Central memory CD8-positive, alpha-beta T cell (primary cell): ENCODE measurements at places on chromosomes 16 and 17.

- H3K27me3 ChIP-seq: no peaks in the 10 kb centered on the region
- no peak overlapping the region for H3K27ac ChIP-seq
- peaks cover 8% of the 10 kb centered on the region for H3K36me3 ChIP-seq
- peaks cover 33% of the 10 kb centered on the region for H3K4me1 ChIP-seq
- no peak for DNase-seq
These were observed 14.3 kb downstream of the PIEZO1 start for GRCh38 chr16:88770461-88771293.

DNA sequence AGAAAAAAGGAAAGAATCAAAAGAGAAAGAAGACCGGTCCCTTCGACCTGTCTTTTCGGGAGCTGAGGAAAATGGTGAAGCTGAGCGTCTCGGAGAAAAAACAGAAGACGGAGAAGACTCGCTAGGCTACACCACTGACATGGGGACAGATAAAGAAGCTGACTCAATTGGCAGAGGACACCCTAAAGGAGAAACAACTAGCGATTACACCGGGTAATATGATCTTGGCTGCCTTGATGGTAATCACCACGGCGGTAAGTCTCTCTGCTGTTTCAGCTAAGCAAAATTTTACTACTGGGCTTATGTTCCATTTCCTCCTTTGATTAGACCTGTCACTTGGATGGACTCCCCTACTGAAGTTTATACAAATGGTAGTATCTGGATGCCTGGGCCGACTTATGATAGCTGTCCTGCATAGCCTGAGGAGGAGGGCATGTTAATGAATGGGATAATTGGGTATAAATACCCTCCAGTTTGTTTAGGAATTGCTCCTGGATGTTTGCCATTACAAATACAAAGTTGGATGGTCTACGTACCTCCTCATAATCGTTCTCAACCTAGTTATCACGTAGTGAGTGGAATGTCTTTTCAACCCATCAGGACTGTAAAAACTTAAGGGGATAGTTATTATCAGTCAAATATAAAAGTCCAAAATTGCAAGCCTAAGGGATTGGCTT, 24.1 kb downstream of the ALOX15B start:
- H3K4me1 ChIP-seq: peaks cover 6% of the 10 kb centered on the region
- peaks cover 53% of the 10 kb centered on the region for H3K27me3 ChIP-seq
- peaks cover 1% of the 10 kb centered on the region for H3K36me3 ChIP-seq
- no peak overlapping the region for H3K27ac ChIP-seq

GRCh38 chr17:7260651-7261378, 1.5 kb downstream of the CLDN7 start:
- H3K27me3 ChIP-seq: peaks cover 22% of the 10 kb centered on the region
- H3K27ac ChIP-seq: no peak overlapping the region
- no peak for DNase-seq
- peaks cover 21% of the 10 kb centered on the region for H3K36me3 ChIP-seq
- peaks cover 18% of the 10 kb centered on the region for H3K4me1 ChIP-seq

GRCh38 chr16:69595127-69596036, 29.6 kb downstream of the NFAT5 start:
- peaks cover 28% of the 10 kb centered on the region for H3K4me1 ChIP-seq
- H3K4me3 ChIP-seq: no peak overlapping the region
- no peak overlapping the region for H3K27ac ChIP-seq
- peaks cover 3% of the 10 kb centered on the region for H3K36me3 ChIP-seq

- H3K36me3 ChIP-seq: no peaks in the 10 kb centered on the region
- H3K27me3 ChIP-seq: peaks cover 22% of the 10 kb centered on the region
- DNase-seq: no peak
- H3K27ac ChIP-seq: no peak overlapping the region
These were observed 35.0 kb upstream of the ASIC2 start for GRCh38 chr17:33328129-33328528.

- H3K4me3 ChIP-seq: no peak overlapping the region
- H3K27ac ChIP-seq: no peak overlapping the region
- no peaks in the 10 kb centered on the region for H3K36me3 ChIP-seq
- peaks cover 35% of the 10 kb centered on the region for H3K27me3 ChIP-seq
These were observed 97.8 kb upstream of the MAF start for GRCh38 chr16:79698341-79698753.

- H3K27me3 ChIP-seq: peaks cover 31% of the 10 kb centered on the region
- peaks cover 6% of the 10 kb centered on the region for H3K36me3 ChIP-seq
- H3K4me3 ChIP-seq: peak overlapping the region; percentile 50
- H3K4me1 ChIP-seq: peaks cover 11% of the 10 kb centered on the region
- H3K27ac ChIP-seq: no peak overlapping the region
- no peak for DNase-seq
These were observed 491 bp downstream of the GAS7 start for GRCh38 chr17:10197721-10198508.

- H3K4me1 ChIP-seq: no peaks in the 10 kb centered on the region
- H3K4me3 ChIP-seq: no peak overlapping the region
- DNase-seq: no peak
- no peak overlapping the region for H3K27ac ChIP-seq
- no peaks in the 10 kb centered on the region for H3K36me3 ChIP-seq
These were observed 14.3 kb downstream of the ZP2 start for GRCh38 chr16:21197112-21197511.

GRCh38 chr17:43880420-43880991, 26.8 kb downstream of the MPP2 start:
- no peaks in the 10 kb centered on the region for H3K36me3 ChIP-seq
- no peak overlapping the region for H3K4me3 ChIP-seq
- DNase-seq: peak; percentile 26
- H3K27me3 ChIP-seq: peaks cover 46% of the 10 kb centered on the region
- H3K27ac ChIP-seq: no peak overlapping the region

DNA sequence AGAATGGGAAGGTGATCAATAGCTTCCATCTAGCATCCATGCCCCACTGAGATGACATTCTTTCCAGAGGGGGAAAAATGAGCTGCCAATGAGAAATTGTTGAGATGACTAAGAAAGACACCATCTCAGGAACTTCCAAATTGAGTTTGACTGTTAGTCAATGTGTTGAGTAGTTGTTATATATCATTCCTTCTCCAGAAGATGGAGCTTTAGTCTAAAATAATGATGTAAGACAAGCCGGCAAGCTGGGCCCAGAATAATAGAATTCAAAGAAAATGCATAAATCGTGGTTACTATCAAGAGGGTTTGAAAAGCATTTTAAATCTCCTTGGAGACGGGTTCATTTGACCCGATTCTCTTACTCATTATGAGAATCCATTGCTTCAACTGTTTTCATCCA, 71.0 kb upstream of the ATF7IP2 start:
- H3K27me3 ChIP-seq: no peaks in the 10 kb centered on the region
- H3K36me3 ChIP-seq: no peaks in the 10 kb centered on the region
- peaks cover 12% of the 10 kb centered on the region for H3K4me1 ChIP-seq
- DNase-seq: no peak

DNA sequence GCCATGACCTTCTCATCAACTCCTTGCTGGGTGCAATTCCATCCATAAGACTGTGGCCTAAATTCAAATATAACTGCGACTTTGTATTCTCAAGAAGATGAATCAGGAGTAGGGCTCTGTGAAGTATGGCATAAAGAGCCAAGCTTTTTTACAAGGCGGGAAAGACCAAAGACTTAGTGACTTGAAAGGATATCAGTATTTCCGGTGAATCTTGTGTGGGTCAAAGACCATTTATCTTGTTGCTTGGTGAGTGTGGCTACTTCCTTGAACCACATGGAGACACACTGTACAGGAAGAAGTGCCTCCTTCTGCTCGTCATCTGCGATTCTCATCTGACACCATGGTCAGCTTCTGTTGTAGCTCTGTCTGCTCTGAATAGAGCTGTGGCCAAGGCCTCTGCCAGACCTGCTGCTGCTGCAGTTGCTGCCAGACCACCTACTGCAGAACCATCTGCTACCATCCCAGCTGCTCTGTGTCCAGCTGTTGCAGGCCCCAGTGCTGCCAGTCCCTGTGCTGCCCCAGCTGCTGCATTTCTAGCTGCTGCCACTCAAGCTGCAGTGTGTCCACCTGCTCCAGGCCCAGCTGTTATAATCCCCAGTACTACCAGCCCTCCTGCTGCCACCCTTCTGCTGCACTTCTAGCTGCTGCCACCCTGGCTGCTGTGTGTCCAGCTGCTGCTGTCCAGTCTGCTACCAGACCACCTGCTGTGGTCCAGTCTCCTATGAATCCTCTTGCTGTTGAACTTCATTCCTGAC, 6.1 kb upstream of the KRTAP2-4 start:
- H3K4me1 ChIP-seq: no peaks in the 10 kb centered on the region
- peaks cover 22% of the 10 kb centered on the region for H3K27me3 ChIP-seq
- no peak overlapping the region for H3K27ac ChIP-seq
- H3K36me3 ChIP-seq: no peaks in the 10 kb centered on the region
- no peak overlapping the region for H3K4me3 ChIP-seq
- no peak for DNase-seq

DNA sequence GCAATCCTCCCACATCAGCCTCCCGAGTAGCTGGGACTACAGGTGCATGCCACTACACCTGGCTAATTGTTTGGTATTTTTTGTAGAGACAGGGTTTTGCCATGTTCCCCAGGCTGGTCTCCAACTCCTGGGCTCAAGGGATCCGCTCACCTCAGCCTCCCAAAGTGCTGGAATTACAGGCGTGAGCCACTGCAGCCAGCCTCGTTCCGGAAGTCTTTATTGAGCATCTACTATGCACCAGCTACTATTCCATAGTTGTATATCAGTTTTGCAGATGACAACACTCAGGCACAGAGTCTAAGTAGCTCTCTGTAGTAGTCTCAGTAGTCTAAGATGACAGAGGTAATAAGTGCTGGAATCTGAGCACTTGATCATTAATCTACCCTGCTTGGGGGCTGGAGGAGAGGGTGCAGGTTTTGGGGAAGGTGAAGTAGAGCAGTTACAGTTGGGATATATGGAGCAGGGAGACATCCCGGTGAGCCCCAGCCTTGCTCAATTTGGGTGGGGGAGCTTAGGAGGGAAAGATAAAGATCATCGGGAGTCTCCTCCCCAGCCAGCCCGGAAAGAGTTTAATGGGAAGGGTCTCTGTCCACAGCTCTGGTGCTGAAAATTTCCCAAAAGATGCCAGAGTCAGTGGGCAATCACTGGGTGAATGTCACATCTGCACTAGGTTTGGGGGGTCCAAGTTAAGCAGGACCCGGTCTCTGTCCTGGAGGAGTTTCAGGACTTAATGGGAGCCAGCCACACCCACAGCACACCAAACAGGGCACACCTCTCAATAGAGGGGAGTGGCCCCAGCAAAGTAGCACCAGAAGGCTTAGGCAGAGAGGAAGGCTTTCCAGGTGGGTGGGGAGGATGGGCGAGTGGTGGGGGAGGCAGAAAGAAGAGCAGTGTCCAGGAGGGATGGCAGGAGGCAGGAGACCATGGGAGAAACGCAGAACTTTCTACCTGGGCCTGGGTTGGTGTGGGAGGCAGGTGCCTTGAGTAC, 1.7 kb downstream of the OTOP3 start:
- H3K4me3 ChIP-seq: no peak overlapping the region
- H3K36me3 ChIP-seq: no peaks in the 10 kb centered on the region
- H3K27ac ChIP-seq: no peak overlapping the region
- DNase-seq: no peak

- peaks cover 47% of the 10 kb centered on the region for H3K27me3 ChIP-seq
- peaks cover 2% of the 10 kb centered on the region for H3K36me3 ChIP-seq
- no peak within 1 kb of the TSS for H3K4me3 ChIP-seq
- no peak within 1 kb of the TSS for H3K27ac ChIP-seq
These were observed at the start of gene PMFBP1 for GRCh38 chr16:72172105-72173034. Gene PMFBP1 (minus strand): TSS chr16:72172155. CDS start chr16:72171208, 947 bp downstream.

- H3K4me3 ChIP-seq: no peak overlapping the region
- no peaks in the 10 kb centered on the region for H3K4me1 ChIP-seq
- H3K36me3 ChIP-seq: no peaks in the 10 kb centered on the region
- H3K27ac ChIP-seq: no peak overlapping the region
These were observed 75.9 kb downstream of the HS3ST3A1 start for GRCh38 chr17:13525876-13526275.

GRCh38 chr17:41439375-41439774, 1.4 kb downstream of the KRT38 start:
- H3K27ac ChIP-seq: no peak overlapping the region
- H3K4me1 ChIP-seq: no peaks in the 10 kb centered on the region
- H3K4me3 ChIP-seq: no peak overlapping the region

DNA sequence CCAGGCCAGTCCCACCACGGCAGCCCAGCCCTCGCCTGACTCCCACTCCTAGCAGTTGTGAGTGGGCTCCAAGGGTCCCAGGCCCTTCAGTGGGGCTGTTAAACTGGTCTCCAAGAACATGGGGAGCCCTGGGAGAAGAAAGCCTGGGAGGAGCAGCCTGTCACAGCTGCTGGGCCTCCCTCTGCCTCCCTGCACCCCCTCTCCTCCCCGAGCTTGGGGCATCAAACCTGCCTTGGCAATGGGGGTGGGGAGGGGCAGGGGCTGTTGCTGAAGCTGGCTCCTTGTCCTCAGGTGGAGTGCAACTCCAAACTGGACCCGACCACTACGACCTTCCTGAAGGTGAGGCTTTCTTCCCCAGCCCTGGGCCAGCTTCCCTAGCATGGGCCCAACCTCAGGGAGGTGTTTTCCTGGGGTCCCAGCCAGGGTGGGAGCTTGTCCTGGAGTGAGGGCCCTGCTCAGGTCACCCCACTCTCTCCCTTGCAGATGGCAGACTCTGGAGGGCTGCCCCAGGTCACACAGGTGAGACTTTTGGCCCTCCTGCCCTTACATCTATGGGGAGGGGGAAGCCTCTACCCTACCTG, 6.6 kb upstream of the SETD6 start:
- no peak overlapping the region for H3K4me3 ChIP-seq
- peaks cover 1% of the 10 kb centered on the region for H3K36me3 ChIP-seq
- no peak for DNase-seq

GRCh38 chr17:1312261-1312870, 32.9 kb downstream of the TRARG1 start:
- H3K27me3 ChIP-seq: peaks cover 14% of the 10 kb centered on the region
- DNase-seq: no peak
- no peak overlapping the region for H3K27ac ChIP-seq
- no peaks in the 10 kb centered on the region for H3K4me1 ChIP-seq
- H3K36me3 ChIP-seq: peaks cover 3% of the 10 kb centered on the region
- H3K4me3 ChIP-seq: no peak overlapping the region

GRCh38 chr17:20920815-20921199, 122.0 kb downstream of the USP22 start:
- no peak overlapping the region for H3K4me3 ChIP-seq
- no peaks in the 10 kb centered on the region for H3K4me1 ChIP-seq
- no peaks in the 10 kb centered on the region for H3K36me3 ChIP-seq
- H3K27me3 ChIP-seq: peaks cover 48% of the 10 kb centered on the region

GRCh38 chr17:58337600-58338453, 9.2 kb upstream of the TSPOAP1 start:
- no peaks in the 10 kb centered on the region for H3K27me3 ChIP-seq
- peak; percentile 91 for DNase-seq
- H3K36me3 ChIP-seq: peaks cover 33% of the 10 kb centered on the region
- peak overlapping the region; percentile 91 for H3K27ac ChIP-seq

GRCh38 chr17:78174870-78175642, 6.7 kb downstream of the SYNGR2 start:
- peaks cover 16% of the 10 kb centered on the region for H3K36me3 ChIP-seq
- no peak for DNase-seq
- H3K27me3 ChIP-seq: no peaks in the 10 kb centered on the region
- no peak overlapping the region for H3K4me3 ChIP-seq
- peaks cover 51% of the 10 kb centered on the region for H3K4me1 ChIP-seq
